ENCODE measurements at places on chromosomes 7 and 10.

GRCh38 chr7:18913106-18913505 is 204.3 kb downstream of the TWIST1 start:
- DNase-seq, result no peak

- no peak for DNase-seq
These were observed 12.4 kb upstream of the RET start for GRCh38 chr10:43064331-43065075.

DNA sequence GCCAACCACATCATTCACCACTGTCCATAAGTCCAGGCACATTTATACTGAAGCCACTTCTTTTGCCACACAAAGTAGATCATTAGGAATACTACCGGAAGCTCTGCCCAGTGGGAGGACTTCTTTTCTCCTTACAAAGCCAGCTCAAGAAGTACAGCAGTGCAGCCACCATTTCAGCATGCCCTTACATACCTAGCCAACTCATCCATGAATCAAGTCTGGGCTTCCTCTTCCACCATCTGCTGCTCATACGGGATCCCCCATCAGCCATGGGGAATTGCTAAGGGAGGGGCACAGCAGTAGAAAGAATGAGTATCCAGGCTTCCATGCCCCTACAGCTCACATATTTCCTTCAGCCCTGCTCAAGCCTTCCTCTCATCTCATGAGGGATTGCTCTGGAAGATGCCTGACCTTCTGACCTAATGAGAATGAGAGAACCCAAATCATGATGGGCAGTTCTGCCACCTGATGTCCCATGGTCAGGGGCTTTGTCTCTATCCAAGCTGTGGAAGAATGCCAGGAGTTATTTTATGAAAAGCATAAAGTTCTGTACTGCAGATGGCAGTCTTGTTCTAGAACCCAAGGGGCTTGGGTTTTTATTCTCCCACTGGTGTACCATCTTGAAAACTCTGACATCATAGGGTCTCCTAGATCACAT is 39.5 kb downstream of the ACSM6 start:
- no peak for DNase-seq

DNA sequence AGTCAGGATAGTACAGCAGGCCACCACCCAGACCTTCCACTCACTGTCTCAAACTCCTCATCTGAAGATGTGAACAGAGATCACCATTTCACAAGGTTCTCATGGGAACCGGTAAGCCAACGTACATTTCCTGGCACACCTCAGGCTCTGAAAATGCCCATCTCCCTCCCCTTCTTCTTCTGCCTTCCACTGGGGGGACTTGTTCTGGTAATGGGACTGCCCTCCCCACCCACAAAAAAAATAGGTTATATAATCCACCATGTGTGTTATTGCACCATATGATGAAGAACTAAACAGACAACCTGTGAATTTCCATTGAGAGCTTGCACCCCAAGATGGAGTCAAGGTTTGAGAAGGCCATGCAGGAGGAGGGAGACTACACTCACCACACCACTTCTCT is 42.1 kb upstream of the IKZF1 start:
- no peak for DNase-seq

- DNase-seq, result no peak
These were observed 172.4 kb downstream of the PRPF18 start for GRCh38 chr10:13759168-13759567.

- no peak for DNase-seq
These were observed 134.8 kb downstream of the PHTF2 start for GRCh38 chr7:77933394-77933793.
